Kidney epithelial cell (primary cell): ENCODE measurements at places on chromosomes 16 and 17. TPM values are rescaled to one million over a fixed set of nuclear protein-coding genes. Genes with fewer than 3 reads are reported as not detected.

DNA sequence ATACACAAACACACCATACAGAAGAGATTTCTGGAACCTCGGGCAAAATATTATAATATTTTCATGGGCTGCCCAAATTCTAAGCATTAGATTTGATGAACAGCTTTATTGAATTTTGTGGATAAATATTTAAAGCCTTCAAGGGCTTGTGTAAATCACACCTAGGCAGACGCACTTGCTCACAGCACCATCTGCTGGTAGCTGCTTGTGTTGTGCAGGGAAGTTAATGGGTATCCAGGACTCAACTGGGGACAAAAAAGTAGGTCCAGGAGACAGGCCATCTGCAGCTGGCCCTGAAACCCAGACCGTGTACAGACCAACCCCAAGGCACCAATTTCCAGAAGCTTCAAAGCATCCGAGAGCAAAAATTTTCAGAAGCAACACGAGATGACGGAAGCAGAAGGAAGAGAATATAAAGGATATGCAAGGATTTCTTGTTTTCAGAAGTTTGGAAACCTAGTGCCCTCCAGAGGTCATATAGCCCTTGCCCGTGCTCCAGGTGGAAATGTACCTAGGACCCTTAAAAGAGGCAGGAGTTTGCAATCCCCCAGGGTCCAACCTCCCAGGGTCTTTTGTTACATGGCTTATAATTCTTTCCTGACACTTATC lies 140.0 kb downstream of the CHD9NB start:
- peak; percentile 7 for DNase-seq

DNA sequence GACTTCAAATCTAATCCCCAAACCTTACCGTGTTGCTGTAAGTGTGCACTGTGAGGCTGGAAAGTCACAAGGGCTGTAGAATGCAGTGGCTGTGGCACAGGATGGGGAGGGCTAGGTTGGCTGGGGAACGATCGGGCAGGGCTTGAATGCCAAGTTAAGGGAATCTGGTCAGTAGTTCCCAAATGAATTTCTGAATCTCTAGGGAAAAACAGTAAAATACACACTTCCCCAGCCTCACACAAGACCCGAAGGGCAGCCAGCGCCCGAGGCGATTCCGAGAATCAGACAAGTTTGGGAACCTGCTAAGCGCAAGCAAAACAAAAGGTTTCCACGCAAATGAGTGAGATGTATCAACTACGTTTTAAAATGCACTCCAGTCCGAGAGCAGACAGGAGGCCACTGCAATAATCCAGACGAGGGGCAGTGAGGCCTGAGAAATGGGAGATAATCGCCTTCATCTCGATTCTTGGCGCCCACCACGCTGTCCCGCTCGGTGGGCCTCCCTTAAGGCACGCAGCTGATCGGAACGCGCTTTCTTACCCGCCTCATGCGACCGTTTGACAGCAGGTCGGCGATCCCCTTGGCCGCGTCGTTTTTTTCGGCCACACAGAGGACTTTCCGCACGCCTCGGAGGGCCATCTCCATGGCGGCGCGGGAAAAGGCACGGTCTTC lies 599 bp downstream of the TOP3A start:
- DNase-seq = no peak

Gene ABCA6
- 0.04 and 0.14 TPM in 2 replicates for total RNA-seq

Gene LITAFD
- total RNA-seq = not detected in 2 replicates

Gene YPEL3
- total RNA-seq = 25.5 and 32.3 TPM in 2 replicates

Gene KRT25
- not detected in 2 replicates for total RNA-seq

Gene MYH1
- not detected in 2 replicates for total RNA-seq
